Mucosa of descending colon (tissue), 3 donors: ENCODE measurements at places on chromosomes 7 and 10.

DNA sequence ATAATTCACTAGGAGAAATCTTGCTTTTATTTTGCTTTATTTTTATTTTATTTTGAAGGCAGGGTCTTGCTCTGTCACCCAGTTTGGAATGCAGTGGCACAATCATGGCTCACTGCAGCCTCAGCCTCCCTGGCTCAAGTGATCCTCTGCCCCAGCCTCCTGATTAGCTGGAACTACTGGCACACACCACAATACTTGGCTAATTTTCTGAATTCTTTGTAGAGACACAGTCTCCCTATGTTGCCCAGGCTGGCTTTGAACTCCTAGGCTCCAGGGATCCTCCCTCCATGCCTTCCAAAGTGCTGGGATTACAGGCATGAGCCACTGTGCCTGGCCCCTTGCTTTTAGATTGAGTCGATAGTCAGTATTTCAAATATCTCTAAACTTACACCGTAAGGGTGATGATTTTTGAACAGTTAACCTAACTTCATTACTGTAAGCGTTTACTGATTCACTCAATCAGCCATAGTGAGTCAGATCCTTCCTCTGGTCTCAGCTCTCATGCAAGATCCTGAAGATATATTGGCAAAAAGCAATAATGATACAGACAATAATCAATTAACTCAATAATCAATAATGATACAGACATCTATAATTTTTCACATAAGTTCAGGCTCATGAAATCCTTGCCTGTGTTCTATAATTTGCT lies 239.5 kb downstream of the KIAA1217 start:
- no peak for DNase-seq

DNA sequence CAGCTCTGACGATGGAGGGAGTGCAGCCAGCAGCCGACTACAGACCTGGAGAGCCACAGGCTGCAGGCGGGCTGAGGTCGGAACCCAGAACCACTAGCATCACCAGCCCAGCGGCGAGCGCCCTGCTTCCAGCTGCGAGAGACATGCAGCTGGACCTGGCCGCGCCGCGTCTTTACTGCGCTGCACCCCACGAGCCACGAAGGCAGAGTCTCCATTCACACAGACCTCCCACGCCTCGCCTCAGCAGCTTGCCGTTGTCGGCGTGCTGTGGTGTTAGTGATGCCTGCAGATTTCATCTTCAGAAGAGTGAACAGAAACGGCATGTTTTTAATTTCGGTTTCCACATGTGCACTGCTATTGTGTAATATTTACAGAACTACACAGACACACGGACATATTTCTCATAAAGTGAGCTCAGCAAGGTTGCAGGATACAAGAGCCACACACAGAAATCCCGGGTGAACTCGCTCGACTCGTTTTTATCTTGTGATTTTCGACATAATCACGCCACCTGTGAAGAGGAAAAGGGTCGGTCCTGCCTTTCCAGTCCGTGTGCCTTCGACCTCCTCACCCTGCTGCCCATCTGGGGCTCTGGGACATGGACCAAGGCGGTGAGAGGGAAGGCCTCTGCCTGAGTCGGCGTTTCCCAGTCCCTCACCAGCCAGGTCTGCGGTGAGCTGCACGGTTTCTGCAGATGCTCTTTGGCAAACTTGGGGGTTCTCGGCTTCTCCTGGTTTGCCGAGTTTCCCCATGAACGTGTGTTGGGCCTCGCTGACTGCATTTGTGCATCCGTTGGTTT lies 252.2 kb downstream of the ELFN1 start:
- DNase-seq, result no peak

DNA sequence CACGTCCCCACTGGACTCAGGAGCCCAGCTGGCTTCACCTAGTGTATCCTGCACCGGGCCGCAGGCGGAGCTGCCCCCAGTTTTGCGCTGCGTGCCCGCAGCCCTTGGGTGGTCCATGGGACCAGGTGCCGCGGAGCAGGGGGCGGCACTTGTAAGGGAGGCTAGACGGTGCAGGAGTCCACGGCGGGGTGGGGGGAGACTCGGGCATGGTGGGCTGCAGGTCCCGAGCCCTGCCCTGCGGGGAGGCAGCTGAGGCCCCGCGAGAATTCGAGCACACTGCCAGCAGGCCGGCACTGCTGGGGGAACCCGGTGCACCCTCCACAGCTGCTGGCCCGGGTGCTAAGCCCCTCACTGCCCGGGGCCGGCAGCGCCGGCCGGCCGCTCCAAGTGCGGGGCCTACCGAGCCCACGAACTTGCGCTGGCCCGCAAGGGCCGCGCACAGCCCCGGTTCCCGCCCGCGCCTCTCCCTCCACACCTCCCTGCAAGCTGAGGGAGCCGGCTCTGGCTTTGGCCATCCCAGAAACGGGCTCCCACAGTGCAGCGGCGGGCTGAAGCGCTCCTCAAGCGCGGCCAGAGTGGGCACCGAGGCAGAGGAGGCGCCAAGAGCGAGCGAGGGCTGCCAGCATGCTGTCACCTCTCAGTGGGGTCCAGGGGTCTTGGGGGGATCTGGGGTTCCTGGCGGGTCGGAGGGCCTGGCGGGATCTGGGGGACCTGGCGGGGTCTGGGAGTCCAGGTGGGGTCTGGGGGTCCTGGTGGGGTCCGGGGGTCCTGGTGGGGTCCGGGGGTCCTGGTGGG lies 81.4 kb downstream of the VIPR2 start:
- DNase-seq, result no peak

DNA sequence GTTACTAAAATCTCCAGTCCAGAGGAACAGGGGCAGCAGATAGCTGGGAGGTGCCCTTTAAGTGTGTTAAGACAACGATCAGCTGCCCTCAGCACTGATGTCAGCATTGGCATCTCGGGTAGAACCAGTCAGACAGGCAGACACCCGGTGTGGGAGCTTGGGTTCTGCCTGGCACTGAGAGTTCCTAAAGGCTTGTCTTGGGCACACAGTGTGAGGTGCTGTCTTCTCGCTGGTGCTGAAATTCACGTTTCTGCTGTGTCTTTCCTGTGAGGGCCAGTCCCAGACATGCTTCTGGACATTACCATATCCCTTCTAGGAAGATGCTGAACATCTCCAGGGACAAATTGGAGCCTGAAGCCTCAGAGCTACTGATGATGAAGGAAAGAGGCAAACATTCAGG lies 156.2 kb downstream of the DNAJB6 start:
- DNase-seq, result no peak

GRCh38 chr7:50497068-50497642 lies 47.0 kb upstream of the FIGNL1 start:
- no peak for DNase-seq

- no peak for DNase-seq
Observed at GRCh38 chr7:129574487-129574886, 37.0 kb upstream of the NRF1 start.

DNA sequence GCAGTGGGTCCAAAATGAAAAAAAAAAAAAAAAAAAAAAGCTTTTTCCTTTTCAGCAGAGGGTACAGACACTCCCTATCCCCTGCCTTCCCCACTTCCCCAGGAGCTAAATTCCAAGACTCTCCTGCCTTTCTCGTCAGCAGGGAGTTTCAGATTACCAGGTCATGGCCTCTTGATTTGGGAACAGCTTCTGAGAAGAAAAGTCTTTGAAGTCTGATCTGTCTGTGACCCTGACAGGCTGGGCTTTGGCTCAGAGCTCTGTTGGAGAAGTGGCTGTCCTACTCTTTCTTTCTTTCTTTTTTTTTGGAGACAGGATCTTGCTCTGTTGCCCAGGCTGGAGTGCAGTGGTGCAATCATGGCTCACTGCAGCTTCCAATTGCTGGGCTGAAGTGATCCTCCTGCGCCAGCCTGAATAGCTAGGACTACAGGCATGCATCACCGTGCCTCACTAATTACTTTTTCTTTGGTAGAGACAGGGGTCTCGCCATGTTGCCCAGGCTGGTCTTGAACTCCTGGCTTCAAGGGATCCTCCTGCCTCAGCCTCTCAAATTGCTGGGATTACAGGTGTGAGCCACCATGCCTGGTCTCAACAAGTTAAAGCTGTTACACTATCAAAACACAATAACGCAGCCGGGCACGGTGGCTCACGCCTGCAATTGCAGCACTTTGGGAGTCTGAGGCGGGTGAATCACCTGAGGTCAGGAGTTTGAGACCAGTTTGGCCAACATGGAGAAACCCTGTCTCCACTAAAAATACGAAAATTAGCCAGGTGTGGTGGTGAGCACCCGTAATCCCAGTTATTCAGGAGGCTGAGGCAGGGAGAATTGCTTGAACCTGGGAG lies 59.9 kb downstream of the COL26A1 start:
- no peak for DNase-seq

- DNase-seq, result no peak
Observed at GRCh38 chr7:120926943-120927346, 23.6 kb upstream of the ING3 start.

DNA sequence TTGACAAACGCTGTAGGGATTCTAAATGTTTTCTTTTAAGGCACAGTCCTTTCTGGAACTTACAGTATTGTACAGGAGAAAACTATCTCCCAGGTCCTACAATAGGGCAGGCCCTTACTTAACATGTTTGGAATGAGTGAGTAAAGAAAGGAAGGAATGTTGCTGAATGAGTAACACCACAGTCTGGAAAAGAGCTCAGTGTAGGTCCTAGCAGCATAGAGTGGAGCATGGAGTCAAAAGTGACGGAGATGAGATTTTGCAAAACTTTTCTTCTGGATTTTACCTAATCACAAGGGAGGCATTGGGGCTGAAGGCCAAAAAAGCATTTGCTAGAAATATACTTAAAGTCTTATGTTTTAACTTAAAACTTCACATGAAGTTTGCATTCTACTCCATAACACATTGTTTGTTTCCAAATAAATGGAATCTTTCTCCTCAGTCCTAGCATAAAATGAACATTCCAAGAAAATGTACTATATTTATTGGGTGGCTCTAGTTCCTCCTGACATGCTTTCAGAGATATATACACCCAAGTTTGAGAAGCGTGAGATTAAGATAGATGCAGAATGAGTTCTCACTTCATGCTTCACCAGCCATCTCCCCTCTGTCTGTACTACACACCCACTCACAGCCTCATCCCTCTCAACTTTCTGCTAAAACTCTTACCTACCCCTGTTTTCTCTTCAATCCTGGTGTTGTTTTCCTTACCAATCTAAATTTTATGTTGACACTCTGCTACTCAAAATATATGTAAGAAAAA lies 20.2 kb upstream of the ADD3 start:
- DNase-seq, result no peak

- no peak for DNase-seq
Observed at GRCh38 chr10:86305521-86305920, 61.1 kb downstream of the GRID1 start.

DNA sequence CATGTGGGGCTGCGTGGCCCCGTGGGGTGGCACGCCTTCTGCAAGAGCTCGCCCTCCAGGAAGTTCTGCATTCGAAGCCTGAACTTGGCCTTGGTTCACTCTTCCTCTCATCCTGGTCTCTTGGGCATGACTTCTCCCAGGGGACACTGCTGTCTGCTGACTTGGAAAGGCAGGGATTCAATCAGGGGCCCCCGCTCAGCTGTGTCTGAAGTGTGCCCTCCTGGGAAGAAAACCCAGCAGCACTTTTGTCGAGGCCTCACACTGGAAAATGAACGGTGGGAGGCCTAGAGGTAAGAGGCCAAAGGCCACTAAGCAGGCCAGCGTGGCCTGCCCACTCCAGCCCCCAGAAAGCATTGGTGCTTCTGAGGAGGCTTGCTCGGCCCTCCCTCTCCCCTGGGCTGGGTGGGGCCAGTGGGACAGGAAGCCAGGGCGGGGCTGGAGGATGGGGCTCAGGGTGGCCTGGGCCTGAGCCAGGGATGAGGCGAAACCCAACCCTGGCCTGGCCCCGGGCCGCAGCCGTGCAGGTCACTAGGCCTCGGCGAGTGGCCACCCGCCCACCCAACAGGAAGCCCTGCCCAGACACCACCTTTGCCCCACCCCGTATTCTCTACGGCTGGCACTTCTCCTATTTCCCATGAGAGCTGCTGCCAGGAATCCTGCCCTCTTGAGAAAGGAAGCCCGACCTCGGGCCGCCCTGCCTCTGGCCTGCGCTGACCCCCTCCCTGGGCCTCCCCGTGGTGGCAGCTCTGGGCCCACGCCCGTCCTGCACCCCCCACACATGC lies 81.1 kb downstream of the ZMIZ1 start:
- peak; percentile 89 for DNase-seq

DNA sequence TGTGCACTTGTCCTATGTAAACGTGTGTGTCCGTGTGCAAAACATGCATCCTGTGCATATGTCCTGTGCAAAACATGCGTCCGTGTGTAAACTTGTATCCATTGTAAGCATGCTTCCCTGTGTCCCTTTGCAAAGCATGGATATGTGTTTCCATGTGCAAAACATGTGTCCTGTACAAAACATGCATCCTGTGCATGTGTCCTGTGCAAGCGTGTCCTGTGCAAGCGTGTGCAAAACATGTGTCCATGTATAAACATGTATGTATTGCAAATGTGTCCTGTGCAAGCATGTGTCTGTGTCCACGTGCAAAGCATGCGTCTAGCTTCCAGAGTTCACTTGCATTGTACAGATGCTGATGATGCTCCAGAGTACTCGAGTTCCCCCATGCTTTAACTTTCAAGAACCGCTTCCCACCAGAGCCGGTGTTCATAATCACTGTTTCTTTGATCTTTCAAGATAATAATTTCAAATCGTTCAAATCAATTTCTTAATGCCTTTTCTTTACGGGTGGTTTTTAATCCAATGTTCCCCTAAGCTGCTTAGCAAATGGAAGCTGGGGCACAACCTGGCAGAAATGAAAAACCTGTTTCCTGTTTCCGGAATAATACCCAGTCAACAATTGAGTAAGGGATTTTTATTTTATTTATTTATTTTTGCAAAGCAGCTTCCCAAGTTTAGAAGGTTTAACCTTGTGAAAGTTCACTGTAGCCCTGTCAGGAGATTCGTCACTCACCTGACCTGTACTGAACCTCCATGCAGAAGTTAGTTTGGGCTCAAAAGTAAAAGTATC lies 641 bp upstream of the ASB13 start:
- DNase-seq, result no peak

DNA sequence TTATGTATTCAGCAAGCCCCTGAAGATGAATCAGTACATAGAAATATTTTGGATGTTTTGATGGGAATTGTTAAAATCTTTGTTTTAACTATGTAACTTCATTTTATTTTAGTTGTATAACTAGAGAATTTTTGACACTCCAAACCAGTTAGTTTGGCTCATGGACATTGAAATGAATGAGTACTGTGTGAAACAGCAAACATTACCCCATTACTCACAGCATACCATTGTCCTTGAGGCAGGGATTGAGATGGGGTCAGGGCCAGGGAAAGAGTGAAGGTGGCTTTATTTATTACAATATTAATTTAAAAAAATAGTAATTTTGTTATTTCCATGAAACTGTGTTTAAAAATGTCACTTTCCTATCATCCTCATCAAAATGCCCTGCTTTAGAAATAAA lies 4.8 kb upstream of the BMPER start:
- DNase-seq, result no peak

DNA sequence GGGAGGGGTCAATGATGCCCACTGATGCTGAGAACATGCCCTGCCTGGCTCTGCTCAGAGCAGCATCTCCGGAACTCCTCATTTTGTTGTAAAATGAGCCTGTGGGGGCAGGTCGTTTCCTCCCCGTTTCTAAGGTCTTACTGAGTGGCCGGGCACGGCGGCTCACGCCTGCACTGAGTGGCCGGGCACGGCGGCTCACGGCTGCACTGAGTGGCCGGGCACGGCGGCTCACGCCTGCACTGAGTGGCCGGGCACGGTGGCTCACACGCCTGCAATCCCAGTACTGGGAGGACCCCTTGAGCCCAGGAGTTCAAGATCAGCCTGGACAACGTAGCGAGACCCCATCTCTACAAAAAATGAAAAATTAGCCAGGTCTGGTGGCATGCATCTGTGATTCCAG lies 39.0 kb upstream of the FOXL3 start:
- no peak for DNase-seq

- no peak for DNase-seq
Observed at GRCh38 chr7:141045842-141046620, 27.8 kb upstream of the TMEM178B start.

- DNase-seq, result no peak
Observed at GRCh38 chr7:37259319-37259821, 189.3 kb downstream of the ELMO1 start.

- no peak for DNase-seq
Observed at GRCh38 chr7:26553582-26553981, 261.9 kb downstream of the SNX10 start.
